Effector memory CD4-positive, alpha-beta T cell (primary cell): ENCODE measurements at places on chromosomes 2 and 18.

DNA sequence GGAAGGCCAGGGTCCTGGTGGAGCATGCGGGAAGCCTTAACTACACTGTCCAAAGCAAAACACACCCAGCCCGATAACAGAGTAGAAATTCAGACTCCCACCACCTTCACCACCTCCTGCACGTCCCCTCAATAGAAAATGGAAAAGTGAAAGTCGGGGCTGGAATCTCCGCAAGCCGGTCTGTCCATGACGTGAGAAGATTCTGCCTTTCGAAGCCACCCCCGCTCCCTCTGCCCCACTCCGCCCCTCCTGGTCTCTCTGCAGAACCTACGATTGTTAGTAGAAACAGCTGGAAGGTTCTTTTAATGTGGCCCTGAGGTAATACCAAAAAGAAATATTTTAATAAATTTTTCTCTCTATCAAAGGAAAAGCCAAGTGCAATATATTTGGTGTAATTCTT is 116.4 kb downstream of the GBX2 start:
- no peak for DNase-seq

GRCh38 chr2:118477111-118477862 is 370.2 kb downstream of the EN1 start:
- DNase-seq = no peak

DNA sequence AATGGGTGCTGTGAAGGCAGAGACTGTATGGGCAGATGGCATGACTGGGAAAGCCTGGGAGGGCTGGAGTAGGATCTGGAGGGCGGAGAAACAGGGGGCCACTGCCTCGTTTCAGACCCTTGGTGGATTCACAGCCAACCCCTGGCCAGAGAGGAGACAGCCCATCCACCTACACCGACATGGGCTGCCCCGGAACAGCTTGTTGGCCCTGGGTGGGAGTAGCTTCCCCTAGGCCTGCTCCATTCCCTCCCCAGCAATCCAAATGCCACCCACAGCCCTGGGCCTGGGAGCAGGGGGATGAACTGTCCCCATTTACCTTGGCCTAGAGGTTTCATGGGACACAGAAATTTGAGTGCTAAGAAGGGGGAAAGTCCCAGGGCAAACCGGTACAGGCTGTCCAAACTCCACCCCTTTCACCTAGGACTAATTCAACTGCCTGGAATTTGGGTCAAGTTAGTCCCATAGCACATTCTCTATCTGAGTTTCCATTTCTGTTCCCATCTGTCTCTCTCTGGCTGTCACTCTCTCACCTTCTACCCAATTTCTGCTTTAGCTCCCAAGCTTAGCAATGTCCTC is 37.0 kb downstream of the LBH start:
- no peak for DNase-seq

- no peak for DNase-seq
Measured at GRCh38 chr2:151102226-151102625, 159.4 kb downstream of the RBM43 start.

DNA sequence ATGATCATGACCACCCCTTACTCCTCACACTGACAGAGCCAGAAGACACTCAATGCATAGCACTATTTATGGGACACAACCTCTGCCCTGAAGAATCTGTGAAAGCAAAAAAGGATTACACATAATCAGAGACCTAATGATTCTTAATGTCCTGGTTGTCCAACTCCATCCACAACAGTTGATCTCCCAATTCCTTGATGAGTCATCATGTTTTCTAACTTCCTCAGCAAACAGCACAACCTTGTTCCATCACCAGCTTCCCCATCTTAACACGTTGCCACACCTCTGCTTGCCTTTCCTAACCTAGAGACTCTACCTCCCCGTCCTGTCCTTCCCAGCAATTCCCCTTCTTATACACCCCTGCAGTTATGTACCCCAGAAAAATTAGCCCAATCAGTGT is 13.2 kb upstream of the MARCHF4 start:
- DNase-seq = no peak

- no peak for DNase-seq
Measured at GRCh38 chr2:235832941-235833340, 335.2 kb downstream of the GBX2 start.

- no peak for DNase-seq
Measured at GRCh38 chr2:11264007-11264406, 80.4 kb downstream of the ROCK2 start.

DNA sequence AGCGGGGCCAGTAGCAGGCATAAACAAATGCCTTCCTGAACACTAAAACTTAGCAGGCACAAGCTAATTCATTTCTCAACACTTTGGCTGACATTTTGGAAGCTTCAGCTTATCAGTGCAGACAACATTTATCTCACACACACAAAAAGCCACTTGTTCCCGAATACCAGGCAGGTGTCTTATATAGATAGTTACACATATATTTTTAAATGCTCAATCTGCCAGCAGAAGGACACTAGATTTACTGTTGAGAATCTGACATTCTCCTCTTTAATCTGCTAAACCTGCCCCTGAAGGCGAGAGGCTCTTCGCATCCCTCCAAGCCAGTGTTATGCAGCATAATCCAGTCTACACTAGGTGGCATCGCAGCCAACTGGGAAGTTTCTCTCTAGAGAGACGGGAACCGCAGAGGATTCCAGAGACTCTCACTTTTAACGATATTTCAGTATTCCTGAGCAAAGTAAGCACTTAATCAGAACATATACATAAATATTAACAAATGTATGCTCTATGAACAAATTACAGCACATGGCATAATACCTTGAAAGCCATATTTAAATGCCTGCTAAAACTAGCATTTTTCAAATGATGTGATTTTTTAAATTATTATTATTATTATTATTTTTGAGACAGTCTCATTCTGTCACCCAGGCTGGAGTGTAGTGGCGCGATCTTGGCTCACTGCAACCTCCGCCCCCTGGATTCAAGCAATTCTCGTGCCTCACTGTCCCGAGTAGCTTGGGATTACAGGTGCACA is 90.2 kb upstream of the SCG2 start:
- DNase-seq = no peak

DNA sequence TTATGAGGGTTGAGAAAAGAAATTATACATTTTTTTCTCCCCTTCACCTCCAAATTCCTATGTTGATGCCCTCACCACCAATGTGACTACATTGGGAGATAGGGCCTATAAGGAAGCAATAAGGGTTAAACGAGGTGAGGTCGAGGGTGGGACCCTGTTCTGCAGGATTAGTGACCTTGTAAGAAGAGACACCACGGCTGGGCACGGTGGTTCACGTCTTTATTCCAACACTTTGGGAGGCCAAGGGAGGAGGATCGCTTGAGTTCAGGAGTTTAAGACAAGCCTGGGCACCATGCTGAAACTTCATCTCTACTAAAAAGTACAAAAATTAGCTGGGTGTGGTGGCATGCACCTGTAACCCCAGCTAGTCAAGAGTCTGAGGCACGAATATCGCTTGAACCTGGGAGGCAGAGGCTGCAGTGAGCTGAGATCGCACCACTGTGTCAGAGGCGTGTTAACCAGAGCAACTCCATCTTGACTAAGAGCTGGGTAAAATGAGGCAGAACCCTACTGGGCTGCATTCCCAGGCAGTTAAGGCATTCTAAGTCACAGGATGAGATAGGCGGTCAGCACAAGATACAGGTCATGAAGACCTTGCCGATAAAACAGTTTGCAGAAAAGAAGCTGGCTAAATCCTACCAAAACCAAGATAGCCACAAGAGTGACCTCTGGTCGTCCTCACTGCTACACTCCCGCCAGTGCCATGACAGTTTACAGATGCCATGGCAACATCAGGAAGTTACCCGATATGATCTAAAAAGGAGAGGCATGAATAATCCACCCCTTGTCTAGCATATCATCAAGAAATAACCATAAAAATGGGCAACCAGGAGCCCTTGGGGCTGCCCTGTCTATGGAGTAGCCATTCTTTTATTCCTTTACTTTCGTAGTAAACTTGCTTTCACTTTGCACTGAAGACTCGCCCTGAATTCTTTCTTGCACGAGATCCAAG is 77.0 kb downstream of the NCAPH start:
- DNase-seq = no peak

DNA sequence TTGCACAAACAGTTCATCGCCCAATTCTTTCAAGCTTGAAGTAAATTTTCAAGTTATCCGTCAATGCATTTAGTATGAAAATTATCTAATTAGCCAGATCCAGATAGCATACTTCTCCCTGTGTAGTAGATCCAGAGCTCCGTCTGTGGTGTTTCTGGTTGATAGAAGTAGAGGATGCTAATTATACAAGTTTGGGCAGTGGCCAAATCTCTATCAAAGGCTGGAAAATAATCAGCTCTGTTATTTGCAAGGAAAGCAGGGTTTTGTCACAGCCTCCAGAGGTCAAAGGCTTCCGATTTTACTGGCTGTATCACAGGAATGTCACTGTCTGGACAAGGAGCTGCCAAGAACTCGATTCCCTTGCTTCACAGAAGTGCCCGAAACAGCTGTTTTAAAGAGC is 28.6 kb downstream of the LRRC30 start:
- DNase-seq = no peak

- no peak for DNase-seq
Measured at GRCh38 chr18:63157293-63158011, 162.1 kb downstream of the BCL2 start.

DNA sequence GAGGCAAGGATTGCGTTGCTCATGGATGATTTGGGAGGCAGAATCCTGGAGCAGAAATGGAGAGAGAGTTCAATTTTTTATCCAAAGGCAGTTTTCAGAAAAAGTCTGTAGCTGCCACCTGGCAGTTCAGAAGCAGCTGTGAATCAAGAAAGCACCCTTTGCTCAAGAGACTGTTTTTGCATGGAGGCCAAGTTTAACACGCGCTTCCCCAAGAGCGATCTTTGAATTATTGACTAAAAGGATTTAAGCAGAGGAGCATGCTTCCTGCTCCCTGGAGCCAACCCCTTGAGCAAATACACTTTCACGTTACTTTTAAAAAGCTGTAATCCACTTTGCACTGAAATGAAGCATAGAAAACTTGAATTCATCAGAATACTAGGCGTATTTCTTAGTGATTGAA is 252.4 kb downstream of the RNF144A start:
- DNase-seq = no peak

GRCh38 chr18:54209471-54210180 is 14.8 kb downstream of the MBD2 start:
- DNase-seq = no peak

GRCh38 chr2:235458839-235459273 is 35.0 kb upstream of the AGAP1 start:
- no peak for DNase-seq

GRCh38 chr2:209351636-209352035 is 72.2 kb upstream of the MAP2 start:
- DNase-seq = no peak

- no peak for DNase-seq
Measured at GRCh38 chr2:15810477-15811150, 129.7 kb upstream of the MYCN start.

- no peak for DNase-seq
Measured at GRCh38 chr2:225011585-225011984, 30.7 kb downstream of the DOCK10 start.

- DNase-seq = no peak
Measured at GRCh38 chr2:18045230-18045629, 166.8 kb downstream of the KCNS3 start.

DNA sequence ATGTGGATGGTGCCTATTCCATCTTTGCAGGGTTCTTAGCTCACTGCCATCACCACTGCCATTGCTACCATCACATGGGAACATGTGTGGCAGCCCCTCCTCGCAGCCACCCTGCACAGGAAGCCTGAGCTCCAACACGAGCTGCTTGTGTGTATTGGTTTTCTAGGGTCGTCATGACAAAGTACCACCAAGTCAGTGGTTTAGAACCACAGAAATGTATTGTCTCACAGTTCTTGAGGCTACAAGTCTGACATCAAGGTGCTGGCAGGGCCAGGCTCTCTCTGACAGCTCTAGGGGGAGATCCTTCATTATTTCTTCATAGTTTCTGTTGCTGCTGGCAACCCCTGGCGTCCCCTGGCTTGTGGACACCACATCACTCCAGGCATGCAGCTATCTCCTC is 10.3 kb upstream of the IL1R2 start:
- DNase-seq = no peak

DNA sequence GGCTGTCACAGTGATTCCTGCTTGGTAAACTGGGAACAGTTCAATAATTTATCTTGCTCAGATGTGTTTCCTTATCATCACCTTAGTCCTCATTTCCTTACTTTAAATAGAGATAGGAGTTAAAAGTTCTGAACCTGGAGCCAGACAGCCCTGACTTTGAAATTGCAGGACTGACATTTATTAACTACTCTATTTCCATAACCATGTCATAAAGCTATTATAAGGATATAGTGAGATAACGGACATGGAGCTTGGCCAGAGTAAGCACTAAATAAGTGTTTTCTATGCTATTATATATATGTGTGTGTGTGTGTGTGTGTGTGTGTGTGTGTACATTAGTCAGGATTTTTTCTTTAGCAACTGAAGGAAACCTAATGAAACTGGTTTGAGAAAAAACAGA is 13.1 kb downstream of the NT5DC4 start:
- DNase-seq = no peak

- no peak for DNase-seq
Measured at GRCh38 chr18:23682045-23682444, 7.2 kb upstream of the LAMA3 start.

- no peak for DNase-seq
Measured at GRCh38 chr2:15980605-15981098, 40.3 kb downstream of the MYCN start.

- no peak for DNase-seq
Measured at GRCh38 chr2:231418820-231419640, 23.5 kb downstream of the B3GNT7 start.

DNA sequence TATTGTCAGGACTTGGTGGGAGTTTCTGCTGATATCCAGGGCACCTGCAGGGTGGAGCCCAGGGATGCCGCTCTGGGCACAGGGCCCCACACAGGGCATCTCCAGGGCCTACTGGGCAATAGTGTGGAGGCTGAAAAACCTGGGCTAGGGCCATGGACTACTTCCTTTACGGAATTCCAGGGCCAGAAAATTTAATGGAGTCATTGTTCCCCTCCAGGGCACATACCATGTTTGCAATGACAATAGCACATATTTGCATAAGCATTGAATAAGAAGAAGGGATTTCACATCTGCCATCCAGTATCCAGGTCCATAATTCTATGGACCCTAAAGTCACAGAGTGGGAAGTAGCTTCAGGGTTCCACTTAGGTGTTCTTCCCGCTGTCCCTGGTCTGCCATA is 103.8 kb upstream of the TPO start:
- DNase-seq = no peak

DNA sequence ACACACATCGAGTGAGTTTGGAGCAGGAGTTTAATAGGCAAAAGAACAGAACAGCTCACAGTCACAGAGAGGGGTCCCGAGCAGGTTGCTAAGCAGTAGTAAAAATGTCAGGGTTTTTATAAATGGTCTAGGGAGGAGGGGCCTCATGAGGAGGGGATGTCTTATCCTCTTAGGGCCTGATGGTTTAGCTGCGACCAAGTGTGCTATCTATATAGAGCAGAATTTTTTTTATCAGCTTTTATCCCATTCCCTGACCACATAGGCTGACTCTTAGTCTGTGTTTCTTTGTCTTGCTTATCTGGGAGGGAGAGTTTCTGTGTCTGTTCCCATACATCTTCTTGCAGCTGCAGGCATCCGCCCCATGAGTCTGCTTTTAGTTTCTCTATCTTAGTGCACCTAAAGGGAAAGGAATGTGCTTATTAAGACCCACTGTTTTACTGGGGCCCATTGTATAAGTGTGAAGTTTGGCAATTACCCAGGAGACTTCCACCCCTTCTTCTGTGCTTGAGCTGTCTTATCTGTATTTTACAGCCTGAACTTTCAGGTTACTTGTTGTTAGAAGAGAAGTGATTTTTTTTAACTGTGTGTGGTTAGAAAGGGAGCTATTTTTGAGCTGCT is 30.4 kb upstream of the GMCL1 start:
- no peak for DNase-seq
